Type B pancreatic cell (in vitro differentiated cells): ENCODE measurements at places on chromosomes 16 and 17. TPM values are rescaled to one million over a fixed set of nuclear protein-coding genes. Genes with fewer than 3 reads are reported as not detected.

DNA sequence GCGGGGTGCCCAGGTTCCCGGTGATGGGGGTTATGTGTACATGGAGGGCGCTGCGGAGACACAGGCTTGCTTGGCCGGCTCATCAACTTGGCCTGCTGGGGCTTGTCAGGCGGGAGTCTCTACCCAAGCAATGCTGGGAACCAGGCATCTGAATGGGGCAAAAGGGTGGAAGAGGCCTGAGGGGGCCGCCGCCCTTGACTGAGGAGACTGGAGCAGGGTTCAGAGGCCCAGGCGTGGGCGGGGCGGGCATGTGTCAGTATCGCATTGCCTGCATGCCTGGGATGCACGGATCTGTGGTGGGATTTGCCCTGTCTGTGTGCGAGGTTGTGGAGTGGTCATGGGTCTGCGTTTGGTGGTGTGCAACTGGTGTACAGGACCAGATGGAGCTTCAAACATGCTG, 21.1 kb downstream of the ARHGAP23 start:
- no peak for DNase-seq

GRCh38 chr16:14164916-14165662, 94.0 kb downstream of the MRTFB start:
- DNase-seq: no peak

Gene LHX1
- total RNA-seq: 1.7 and 2.7 TPM in 2 replicates

Gene CIITA
- total RNA-seq: not detected in 2 replicates

Gene FLCN
- 55.8 and 60.9 TPM in 2 replicates for total RNA-seq

Gene IRX3
- 30.0 and 30.7 TPM in 2 replicates for total RNA-seq

GRCh38 chr17:39485555-39485954, 24.3 kb downstream of the CDK12 start:
- no peak for DNase-seq

Gene MT1A
- total RNA-seq: not detected in 2 replicates

Gene CACNG4
- 27.5 and 32.1 TPM in 2 replicates for total RNA-seq

DNA sequence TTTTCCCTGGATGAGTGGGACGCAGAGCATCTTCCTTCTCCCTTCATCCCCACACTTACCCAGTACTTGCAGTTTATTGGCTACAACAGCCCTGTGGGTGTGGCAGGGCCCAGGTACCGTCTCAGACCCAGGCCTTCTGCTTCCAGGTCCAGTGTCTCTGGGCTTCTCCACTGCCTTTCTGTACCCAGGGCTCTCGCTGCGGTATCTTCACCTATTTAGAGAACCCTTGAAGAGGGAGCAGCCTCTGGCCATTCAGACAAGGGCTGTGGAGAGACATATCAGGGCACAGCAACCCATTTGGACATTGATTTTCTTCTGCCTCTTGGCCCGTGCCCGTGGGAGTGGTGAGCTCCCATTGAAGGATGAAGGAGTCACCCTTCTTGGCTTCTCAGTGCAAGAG, 17.3 kb downstream of the TBX4 start:
- no peak for DNase-seq

DNA sequence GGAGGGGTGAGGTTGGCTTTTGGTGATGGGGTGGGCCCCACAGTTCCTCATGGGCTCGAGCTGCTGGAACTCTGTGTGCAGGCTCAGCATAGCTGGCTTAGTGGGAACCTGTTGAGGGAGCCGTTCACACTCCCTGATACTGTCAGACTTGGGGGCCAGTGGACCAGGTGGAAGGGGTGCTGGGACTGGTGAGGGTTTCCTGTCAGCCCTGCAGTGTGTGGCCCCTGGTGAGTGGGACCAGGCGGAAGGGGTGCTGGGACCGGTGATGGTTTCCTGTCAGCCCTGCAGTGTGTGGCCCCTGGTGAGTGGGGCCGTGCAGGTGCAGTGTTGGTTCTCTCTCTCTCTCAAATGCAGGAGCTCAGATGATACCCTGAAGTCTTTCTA, 45.1 kb upstream of the ZNF750 start:
- no peak for DNase-seq

DNA sequence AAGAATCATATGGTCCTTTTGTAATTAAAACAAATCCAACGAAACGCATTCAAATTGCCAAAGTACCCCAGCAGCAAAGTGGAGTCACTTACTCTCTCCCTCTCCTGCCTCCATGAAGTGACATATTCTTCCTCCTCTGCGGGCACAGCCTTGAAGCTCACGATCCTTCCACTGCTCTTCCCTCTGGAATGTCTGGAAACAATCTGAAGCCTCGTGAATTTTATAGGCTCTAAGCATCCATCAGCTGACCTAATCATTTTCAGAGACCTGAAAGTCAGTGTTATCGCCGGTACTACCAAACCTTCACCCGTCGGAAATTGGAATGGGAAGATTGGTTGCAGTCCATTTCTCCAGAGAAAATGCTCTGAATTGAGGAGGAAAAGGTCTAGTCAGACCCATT, 134.5 kb upstream of the FOXF1 start:
- no peak for DNase-seq

Gene MRPS34
- total RNA-seq: 95.5 and 97.9 TPM in 2 replicates

- no peak for DNase-seq
These were observed 119.0 kb upstream of the CDC42EP4 start for GRCh38 chr17:73430848-73431247.

GRCh38 chr17:8131844-8132441, 8.0 kb upstream of the HES7 start:
- DNase-seq: no peak

GRCh38 chr17:43733956-43734355, 24.6 kb downstream of the SOST start:
- no peak for DNase-seq

- no peak for DNase-seq
These were observed 30.4 kb upstream of the NFAT5 start for GRCh38 chr16:69535123-69536050.

Gene CLEC18A
- total RNA-seq: 2.6 and 5.4 TPM in 2 replicates

DNA sequence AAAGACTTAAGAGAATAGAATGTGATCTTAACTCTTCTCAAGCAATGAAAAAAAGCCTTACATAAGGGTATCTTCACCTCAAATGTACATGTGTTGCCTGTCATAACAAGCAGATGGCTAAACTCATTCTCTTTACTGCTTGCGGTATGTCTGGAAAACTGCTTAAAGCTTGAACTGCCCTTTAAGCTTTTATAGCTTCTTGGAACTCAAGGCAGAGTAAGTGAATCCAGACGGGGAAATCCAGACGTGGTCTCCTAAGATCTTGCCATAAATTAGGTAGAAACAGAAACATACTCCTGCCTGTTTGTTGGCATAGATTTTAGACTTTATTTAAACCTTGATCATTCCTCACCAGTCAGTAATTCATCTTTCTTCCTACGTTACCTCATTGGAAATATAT, 19.6 kb downstream of the CLUAP1 start:
- no peak for DNase-seq

GRCh38 chr17:74608511-74608910, 15.0 kb downstream of the CD300E start:
- DNase-seq: no peak

Gene CLDN6
- total RNA-seq: 98.9 and 243 TPM in 2 replicates
